NCI-H1436 (cell line): ENCODE measurements at places on chromosomes 5 and 9.

GRCh38 chr9:133489253-133490190 is 10.6 kb upstream of the SLC2A6 start:
- no peak for DNase-seq

GRCh38 chr9:137128862-137129455 is 10.0 kb upstream of the GRIN1 start:
- DNase-seq = no peak

DNA sequence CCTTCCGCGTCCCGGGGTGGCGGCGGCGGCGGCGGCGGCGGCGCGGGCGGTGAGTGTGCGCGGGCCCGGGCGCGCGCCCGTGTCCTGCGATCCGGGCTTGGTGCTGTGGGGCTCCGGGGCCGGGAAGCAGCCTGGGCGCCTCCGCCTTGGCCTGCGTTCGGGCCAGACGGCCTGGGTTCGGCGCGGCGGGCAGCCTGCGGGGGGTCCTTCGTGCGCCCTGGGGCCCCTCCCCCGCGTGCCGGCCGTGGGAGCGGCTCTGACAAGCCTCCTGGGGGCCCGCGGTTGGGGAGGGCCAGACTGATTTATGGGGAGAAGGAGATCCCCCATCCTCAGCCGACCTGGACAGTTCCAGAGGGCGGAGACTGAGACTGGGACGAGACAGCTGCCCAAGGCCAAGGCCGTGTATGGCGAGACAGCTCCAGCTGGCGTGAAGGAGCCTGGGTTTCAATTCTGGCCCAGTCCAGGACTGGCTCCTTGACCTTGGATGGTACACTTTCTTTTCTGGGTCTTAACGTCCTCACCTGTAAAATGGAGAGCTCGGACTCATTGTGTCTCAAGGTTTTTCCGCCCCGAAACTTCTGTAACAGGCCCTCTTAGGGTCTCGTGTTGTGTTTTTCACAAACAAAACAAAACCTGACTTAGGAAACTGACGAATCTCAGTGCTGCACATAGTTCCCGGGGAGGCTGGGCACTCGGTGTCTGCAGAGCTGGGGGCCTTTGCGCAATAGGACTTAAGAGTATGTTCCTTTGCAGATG is 603 bp downstream of the TMEM268 start:
- DNase-seq = no peak

GRCh38 chr5:128408622-128409021 is 129.4 kb downstream of the FBN2 start:
- no peak for DNase-seq

DNA sequence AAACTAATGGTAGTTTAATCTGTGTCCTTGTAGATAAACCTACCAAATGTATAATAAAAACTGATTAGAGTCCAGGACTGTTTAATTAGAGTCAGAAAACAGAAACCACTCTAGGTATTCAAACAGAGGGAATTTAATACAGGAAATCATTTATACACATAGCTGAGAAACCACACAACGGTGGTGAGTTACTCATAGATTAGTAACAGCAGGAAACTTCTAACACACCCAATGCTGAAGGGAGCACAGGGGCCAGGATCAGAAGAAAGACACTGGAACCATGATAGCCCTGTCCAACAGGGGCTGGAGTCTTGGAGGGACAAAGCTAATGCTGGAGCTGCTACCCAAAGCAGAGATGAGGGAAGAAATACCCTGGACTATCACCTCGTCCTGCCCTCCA is 321.0 kb downstream of the ACTL7B start:
- DNase-seq = no peak

GRCh38 chr5:54009828-54010227 is 300.5 kb downstream of the ARL15 start:
- DNase-seq = no peak

- no peak for DNase-seq
These were observed 306.2 kb downstream of the SEMA5A start for GRCh38 chr5:9239626-9240025.

- no peak for DNase-seq
These were observed 383.1 kb upstream of the KLF4 start for GRCh38 chr9:107872457-107873192.

- no peak for DNase-seq
These were observed 68.2 kb upstream of the S1PR3 start for GRCh38 chr9:88923092-88923491.

- DNase-seq = no peak
These were observed 7.0 kb downstream of the STOM start for GRCh38 chr9:121362813-121363621.

DNA sequence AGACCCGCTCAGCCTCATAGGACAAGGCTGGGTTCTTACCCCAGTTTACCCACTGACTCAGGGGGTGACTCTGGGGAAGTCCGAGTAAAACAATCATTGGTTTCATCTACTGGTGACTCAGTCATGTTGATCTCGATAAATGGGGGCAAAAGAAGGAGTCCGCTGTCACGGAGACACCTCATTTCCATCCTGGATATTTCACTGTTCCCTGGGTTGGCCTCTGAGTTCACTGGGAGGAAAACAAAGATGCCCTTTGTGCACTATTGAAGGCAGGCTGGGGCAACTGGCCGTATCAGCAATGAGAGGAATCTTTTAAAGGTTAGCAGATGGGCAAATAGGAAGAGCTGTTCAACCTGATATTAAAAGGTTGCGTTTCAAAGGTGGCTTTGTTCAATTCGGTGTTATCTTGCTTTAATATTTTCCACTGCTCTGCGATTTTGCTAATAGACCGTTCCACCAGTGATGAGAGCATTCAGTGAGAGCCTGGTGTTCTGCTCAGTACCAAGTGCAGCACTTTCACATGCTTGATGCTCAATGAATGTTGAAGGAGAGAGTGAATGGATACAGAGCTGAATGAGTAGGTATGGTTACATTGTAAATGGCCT is 110.2 kb upstream of the EGFLAM start:
- no peak for DNase-seq
